ENCODE measurements at places on chromosomes 11 and 22.
A peak's percentile ranks its signal among the peaks of the same experiment; 100 is the strongest.

- no peak for DNase-seq
These were observed 324.4 kb downstream of the BRD1 start for GRCh38 chr22:49503321-49503720.

- no peak for DNase-seq
These were observed 144.4 kb downstream of the GRIA4 start for GRCh38 chr11:105754260-105754659.

DNA sequence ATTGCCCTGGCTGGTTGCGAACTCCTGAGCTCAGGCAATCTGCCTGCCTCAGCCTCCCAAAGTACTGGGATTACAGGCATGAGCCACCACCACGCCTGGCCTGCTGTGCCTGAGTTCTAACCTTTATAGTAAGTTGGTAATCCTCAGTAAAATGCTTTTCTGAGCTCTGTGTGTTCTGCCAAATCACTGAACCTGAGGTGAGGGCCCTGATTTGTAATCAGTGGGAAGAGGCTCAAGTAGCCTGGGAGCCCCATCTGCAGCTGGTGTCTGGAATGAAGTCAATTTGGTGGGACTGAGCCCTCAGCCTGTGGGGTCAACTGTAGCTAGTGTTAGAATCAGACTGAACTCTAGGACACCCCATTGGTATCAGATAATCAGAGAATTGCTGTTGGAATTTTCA is 72.6 kb upstream of the PARVG start:
- no peak for DNase-seq

DNA sequence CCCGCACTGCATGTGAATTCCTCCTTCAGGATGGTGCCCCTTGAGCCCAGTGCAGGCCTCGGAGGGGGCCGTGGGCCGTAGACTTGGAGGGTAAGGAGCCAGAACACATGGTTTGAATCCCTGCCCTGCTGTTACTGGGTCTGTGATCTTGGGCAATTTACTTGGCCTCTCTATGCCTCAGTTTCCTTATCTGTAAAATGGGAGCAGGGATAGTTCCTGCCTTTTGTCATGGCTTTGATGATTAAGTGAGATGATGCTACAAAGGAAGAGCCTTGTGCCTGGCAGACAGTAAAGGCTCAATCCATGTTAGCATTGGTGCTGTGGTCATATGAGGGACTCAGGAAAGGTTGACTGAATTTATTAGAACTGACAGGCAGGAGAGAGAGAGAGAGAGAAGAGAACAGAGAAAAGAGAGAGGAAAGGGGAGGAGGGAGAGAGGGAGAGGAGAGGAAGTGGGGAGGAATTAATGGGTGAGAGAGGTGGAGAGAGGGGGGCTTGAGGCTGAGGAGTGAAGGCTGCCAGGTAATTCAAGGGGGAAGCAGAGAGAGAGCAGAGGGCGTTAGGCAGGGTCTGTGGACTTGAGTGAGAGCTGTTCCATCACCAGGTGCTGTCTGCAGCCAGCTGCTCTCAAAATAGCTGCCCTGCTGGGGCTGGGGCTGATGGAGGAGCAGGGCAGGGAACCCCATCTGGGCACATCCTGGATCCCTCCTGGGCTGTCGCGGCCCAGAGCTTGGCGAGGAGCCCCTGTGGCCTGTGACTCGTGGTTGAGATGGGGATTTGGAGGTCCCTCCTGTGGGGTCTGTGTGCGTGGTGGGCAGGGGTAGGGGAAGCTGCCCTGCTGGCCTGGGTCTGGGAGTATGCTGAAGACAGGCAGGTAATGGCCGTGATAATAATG is 44.1 kb downstream of the MCM5 start:
- no peak for DNase-seq

DNA sequence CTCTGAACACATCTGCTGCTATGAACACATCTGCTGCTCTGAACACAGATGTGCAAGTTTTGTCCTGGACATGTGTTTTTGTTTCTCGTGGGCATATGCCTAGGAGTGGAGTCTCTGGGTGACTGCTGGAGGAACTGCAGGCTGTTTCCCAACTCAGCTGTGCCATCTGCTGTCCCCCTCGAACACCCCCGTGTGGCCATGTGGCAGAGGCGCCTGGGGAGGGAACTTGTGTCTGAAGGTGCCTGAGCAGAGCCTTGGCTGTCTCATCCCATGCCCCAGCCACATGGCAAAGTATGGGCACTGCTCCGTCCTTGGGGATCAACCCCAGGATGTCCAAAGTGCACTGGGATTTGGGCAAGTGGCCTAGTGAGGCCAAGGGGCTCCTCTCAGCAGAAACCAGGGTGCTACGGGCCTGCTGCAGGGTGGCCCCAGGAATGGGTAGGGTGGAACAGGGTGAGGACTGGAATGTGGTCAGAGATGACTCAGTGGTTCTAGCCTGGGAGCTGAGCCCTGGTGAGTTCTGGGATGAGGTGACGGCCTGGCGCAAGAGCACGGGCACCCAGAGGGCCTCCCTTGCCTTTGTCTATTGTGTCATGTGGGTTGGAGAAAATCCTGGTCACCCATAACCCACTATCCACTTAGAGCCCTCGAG is 14.7 kb downstream of the GATD1 start:
- peak; percentile 90 for DNase-seq

GRCh38 chr22:50085211-50085972 is at the start of gene MLC1:
Gene MLC1 (minus strand): TSS chr22:50085426. CDS start chr22:50084902, 524 bp downstream.
- DNase-seq, result peak; percentile 53

DNA sequence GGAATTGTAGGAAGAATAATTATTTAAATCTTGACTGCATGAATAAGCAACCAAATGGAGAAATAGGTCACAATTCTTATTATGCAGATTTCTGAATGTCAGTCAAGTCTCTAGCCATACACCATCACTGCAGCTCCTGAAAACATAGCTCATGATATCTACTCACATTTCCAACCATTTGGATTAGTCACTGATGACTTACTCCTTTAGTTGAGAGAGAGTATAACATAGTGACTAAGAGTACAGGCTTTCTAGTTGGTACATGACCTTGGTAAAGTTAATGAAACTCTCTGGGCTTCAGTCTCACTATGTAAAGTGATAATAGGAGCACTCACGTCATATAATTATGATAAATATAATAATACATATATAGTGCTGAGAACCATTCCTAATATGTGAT is 265.2 kb downstream of the KCNA4 start:
- peak; percentile 1 for DNase-seq

GRCh38 chr11:9320047-9320446 is 5.7 kb upstream of the TMEM41B start:
- DNase-seq, result no peak

GRCh38 chr22:26648528-26649388 is 8.6 kb upstream of the MIAT start:
- peak; percentile 48 for DNase-seq

DNA sequence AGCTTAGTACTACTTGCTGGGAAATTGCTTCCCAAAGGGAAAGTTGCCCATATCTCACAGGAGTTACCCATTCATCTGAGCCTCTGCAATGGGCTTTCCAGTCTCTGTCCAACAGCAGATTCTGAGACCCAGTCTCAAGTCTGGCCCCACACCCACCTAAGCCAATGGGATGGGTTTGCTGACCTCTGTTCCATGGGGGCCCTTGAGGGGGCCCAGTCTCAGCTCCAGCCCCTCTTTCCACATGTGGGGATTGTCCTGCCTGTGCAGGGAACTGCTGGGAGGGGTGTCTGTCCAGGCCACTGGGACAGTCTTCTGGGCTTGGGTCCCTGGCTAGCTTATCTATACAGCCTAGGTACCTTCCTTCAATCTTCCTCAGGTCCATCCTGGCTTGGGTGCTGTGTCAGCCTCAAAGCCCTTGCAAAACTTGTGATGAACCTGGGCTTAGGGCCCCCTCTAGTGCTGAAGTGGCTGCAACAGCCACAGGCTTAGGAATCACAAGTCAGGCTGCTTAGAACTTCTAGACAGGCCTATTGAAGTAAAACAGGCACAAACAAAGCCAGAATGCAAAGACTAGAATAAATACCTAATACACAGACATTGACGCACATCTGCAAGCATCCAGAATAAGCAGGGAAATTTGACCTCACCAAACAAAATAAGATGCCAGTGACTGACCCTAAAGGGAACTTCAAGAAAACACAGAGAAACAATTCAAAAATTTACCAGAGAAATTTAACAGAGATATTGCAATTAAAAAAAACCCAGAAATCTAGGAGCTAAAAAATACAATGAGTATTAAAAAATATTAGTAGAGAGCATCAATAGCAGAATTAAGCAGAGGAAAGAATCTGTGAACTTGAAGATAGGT is 11.7 kb upstream of the PATL1 start:
- peak; percentile 92 for DNase-seq

GRCh38 chr22:43441216-43441615 is 29.4 kb downstream of the MPPED1 start:
- no peak for DNase-seq

- DNase-seq, result no peak
These were observed 1533.5 kb upstream of the RAG2 start for GRCh38 chr11:38131535-38131934.

DNA sequence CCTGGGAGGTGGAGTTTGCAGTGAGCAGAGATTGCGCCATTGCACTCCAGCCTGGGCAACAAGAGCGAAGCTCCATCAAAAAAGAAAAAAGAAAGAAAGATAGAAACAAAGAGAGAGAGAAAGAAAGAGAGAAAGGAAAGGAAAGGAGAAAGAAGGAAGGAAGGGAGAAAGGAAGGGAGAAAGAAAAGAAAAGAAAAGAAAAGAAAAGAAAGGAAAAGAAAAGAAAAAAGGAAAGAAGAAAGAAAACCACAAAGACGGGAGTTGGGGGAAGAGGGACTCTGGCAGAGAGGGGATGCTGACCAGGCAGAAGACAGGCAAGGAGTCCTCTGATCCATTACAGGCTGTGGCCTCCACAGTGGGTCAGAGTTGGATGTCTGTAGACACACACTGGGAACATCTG is 18.8 kb upstream of the SLCO2B1 start:
- no peak for DNase-seq
